ENCODE measurements at places on chromosomes 12 and 14.

DNA sequence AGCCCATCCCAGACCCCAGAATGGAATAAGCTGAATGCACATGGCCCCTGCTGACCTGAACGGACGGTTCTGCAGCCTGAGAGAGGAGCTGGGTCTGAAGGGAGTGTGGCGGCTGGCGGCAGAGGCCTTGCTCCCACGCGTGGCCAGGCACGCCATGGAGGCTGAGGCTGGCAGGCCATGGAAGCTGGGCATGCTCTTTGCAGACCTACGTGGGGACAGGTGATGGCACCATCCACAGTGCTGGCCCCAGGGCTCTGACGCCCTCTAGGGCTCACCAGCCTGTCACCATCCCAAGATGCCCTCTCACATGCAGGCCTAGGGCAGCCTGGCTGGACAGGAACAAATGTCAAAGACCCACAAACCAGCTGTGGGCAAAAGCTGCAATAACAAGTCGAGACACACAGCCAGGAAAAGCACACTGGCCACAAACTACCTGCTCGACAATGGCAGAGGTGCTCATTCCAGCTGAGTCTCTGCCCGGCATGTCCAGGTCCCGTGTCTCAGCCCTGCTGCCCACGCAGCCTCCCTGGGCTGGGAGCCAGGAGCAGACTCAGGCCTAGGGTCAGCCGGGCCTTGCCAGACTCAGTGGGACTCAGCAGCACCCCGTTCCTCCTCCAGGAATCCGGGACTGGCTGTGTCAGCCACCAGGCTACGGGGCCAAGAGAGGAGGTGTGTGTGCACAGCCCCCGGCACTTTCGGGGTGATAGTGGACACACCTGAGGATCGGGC, 19.7 kb downstream of the BTBD6 start:
- no peak for DNase-seq

- peak; percentile 62 for DNase-seq
These were observed 72.0 kb upstream of the FKBP4 start for GRCh38 chr12:2722806-2723205.

- no peak for DNase-seq
These were observed 413.1 kb downstream of the MED13L start for GRCh38 chr12:115864396-115864795.

DNA sequence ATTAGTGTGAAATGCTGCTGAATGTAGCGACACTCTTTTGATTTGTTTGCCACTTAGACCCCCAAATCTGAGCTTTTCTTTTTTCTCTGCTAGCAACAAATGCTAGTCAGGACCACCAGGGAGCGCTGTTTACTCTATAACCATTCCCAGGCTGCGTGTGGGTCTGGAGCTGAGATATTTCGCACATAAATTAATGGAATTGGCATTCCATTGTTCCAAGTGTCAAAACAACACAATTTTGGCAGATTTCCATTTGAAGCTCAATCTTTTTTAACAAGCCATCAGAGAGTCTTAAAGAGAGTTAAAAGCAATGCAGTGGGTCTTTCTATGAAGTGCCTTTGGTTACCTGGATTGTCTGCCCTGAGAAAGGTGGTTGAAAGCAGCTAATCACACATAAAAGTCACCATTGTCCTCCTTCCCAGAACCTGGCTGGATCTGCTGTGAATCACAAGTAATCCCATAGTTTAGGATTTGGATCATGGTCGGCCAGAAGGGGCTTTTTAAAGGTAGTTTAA, 7.4 kb upstream of the TMEM132C start:
- DNase-seq = no peak

- no peak for DNase-seq
These were observed 50.2 kb upstream of the OTX2 start for GRCh38 chr14:56860441-56860840.

All from NCI-H226 (cell line).